ENCODE measurements at places on chromosomes 4 and X.

DNA sequence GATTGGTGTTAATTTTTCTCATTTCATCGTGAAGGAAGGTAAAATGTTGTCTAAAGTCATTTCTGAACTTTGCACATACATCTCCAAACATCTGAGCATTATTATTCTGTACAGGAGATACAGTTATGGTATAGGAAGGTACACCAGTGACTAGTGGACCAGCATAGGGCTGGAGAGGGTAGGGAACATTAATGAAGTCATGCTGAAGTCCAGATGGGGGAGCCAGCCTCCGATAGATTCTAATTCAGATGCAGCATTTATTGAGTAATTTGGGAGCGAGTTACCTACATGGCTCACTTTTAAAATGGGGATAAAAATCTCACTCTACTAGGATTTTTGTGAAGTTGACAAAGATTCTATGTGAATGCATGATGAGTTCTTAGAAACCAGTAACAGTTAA lies 34.9 kb downstream of the AMELX start:
- no peak for DNase-seq

DNA sequence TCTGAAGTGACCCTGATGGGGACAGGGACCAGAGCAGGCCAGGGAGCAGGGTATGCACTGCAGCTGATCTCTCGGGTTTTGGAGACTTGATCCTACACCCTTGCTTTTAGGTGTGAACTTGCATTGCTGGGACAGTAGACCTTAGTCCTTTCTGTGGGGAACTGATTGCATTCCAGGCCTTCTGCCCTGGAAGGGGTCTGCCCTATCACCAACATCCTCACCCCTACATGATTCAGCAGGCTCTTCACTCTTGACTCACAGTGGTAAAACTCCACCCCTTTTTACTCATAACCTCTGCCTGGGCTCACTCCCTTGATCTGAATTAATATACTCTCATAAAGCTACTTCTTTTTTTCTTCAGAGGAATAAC lies 6.6 kb upstream of the DDX60L start:
- no peak for DNase-seq

- no peak for DNase-seq
These were observed 11.5 kb downstream of the NDP start for GRCh38 chrX:43961699-43962098.

GRCh38 chrX:15988661-15989603 lies 134.3 kb upstream of the AP1S2 start:
- DNase-seq: no peak

- no peak for DNase-seq
These were observed 15.8 kb downstream of the RNF212 start for GRCh38 chr4:1097553-1097952.

DNA sequence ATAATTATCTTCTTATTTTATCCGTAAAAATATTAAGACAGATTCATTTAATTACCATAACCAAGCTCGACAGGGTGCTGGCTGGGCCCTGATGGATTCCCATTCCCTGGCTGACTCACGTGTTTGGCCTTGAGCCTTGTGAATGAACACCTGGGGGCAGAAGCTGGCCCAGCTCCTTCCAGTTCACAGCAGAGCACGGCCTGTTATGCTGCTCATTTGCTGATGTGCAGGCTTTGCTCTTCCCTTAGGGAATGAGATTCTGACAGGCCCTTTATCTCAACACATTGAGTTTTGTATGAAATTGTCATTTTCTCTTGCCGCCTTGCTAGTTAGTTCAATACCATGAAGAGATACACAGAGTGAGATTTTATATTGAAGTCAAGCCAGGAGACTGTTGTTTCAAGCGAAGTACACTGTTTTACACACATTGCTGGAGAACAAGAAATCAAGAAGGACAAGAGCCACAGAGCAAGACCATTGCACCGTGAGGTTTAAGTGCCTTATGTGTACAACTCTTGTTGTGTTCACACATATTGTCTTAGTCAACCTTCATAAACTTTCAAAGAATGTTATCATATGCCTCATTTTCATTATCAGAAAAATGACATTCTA lies 1583.3 kb downstream of the STIM2 start:
- no peak for DNase-seq

DNA sequence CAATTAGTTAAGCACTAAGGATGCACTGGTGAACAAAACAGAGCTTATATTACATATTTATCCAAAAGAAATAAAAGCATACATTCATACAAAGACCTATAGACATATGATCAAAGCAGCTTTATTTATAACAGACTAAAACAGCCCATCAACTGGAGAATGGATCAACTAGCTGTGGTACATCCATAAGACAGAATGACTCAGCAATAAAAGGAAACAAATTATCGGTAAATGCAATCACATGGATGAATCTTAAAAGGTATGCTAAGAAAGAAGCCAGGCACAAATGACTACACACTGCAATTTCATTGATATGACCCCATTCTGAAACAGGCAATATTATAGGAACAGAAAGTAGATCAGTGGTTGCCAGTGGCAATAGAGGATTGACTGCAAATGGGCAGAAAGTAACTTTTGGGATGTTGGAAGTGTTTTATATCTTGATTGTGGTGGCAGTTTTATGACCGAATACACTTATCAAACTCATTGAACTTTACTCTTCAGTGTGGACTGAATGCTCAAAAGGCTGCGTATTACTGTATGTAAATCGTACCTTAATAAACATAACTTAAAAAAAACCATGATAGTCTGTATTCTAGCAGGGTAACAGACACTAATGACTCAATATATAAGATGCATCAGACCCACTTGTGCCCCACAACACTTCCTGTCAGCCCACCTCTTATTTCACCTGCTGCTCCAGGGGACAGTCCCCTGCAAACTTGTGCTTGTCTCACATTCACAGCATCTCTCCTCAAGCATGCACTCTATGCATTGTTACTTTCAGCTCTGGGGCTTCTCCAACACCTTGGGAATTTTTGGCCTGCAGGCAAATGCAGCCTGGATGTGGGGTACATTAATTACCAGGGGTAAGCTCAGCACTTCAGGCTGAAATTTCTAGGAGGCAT lies 59.1 kb downstream of the MID1IP1 start:
- peak; percentile 17 for DNase-seq

- no peak for DNase-seq
These were observed 58.7 kb downstream of the ZFYVE28 start for GRCh38 chr4:2359591-2360395.

- DNase-seq: no peak
These were observed 213.1 kb upstream of the FAT1 start for GRCh38 chr4:186936496-186937375.

DNA sequence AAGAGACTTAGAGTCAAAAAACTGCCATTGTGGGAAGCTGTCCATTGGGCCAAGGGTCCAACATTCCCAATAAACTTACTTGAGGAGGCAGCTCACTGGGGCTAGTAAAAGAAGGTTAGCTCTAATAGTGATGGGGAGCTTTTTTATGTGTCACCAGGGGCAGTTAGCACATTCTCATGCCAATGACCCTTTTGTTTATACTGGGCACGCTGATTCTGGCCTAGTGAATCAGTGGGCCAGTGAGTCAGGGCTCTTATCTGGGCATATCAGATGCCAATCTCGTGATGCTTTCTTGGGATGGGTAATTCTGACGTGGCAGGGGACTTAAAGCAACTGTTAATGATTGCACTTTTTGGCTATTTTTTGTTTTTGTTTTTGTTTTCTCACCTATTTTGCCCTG lies 27.8 kb downstream of the TCEAL1 start:
- no peak for DNase-seq

DNA sequence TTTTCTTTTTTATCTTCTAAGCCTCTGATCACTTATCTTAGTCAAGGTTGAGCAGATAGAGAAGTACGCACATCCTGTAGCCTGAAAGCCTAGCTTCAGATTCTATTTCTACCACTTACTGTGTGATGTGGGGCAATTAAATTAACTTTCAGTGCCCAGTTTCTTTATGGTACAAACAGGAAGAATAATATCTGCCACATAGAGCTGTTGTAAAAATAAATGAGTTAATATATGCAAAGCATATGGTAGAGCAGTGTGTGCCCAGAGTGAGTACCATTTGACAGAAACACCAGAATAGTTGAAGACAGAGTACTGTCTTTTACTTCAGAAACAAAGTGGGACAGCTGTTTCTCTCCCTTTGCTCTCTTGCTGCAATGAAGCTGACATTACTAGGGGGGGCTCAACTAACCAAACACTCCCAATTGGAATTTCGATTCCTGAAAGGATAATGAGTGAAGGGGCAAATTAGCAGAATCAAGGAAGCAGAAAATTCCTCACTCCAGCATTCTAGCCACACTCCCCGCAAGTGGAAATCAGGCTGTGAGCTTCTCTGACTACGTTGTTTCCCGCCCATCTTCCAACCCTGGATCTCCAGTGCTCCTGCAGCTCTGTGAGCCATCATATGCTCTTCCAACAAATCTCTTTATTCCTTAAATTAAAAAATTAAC lies 80.4 kb downstream of the MAPK10 start:
- no peak for DNase-seq

DNA sequence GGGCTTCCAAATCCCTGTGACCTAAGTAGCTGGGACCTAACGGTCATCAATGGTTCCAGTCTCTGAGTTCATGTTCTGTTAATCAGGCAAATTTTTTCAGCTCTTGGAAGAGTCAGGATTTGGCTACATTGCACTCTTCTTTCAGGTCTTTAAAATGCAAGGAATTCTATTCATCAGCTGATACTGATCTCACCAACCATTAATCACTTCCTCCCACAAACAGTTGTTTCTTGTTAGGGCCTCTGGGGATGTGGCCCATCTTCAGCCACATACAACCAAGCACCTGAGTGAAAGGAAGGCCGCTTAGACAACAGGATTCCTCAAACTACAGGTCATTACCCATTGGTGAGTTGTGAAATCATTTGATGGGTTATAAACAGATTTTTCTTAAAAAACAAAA lies 71.7 kb downstream of the FANCB start:
- DNase-seq: no peak

DNA sequence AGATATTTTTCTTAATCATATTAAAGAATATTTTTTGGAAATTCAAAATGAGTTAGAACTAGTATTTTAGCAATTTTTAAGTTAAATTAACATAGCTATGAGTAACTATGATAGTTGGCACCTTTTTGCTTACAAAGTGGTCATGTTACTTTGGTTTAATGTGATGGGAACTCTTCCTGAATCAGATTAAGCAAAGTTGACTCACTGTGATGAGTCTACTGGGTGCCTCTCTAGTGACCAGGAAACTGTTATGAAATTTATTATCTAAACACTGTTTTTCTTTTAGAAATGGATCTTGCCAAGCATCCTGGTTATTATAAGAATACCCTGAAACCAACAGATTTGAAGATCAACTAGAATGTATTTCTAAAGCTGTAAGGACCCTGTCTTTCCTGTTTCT lies 985.8 kb downstream of the TRAM1L1 start:
- no peak for DNase-seq

DNA sequence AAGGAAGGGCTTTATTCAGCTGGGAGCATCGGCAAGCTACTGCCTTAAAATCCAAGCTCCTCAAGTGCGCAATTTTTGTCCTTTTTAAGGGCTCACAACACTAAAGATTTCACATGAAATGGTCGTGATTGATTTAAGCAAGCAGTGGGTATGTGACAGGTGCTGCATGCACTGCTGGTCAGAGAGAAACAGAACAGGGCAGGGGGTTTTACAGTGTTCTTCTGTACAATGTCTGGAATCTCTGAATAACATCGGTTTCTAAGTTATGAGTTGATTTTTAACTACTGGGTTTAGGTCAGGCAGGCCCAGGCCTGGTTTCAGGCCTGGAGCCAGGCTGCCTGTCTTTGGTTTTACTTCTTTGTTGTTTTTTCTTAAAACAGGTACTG lies 6.0 kb downstream of the UGT2B17 start:
- no peak for DNase-seq

DNA sequence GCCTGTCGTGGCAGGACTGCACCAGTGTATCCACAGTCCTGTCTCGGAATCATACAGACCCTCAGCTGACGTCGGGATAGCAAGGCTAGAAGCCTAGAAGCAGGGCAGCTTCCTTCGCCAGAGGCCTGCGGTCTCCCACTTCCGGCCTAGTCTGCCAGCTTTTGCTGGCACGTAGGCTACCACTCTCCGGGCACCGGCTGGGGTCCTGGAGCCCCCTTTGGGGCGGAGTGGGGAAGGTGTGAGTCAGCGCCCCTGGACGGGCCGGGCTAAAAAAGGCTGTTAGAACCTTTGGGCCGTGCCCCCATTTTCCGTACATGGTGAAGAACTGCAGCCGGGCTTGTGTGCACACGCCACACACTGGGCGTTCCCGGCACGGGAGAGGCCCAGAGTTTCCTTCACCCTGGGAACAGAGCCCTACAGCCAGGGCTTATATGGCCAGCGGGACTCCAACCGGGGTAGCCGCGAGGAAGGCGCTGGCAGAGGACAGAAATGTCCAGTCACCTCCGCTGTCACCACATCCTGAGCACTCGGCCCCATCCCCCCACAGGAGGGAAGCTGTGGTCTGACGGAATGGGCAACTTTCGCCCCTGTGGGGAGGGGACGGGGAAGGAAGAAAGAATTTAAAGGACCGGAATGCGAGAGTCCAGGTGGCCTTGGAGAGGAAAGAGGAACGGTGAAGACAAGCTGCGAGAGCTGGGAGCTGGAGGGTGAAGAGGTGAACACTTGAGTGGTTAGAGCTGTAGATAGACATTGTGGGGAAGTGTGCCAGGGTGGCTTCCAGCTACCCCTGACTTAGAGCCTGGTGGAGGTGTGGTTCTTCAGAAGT lies 4.6 kb downstream of the MAGIX start:
- peak; percentile 78 for DNase-seq

DNA sequence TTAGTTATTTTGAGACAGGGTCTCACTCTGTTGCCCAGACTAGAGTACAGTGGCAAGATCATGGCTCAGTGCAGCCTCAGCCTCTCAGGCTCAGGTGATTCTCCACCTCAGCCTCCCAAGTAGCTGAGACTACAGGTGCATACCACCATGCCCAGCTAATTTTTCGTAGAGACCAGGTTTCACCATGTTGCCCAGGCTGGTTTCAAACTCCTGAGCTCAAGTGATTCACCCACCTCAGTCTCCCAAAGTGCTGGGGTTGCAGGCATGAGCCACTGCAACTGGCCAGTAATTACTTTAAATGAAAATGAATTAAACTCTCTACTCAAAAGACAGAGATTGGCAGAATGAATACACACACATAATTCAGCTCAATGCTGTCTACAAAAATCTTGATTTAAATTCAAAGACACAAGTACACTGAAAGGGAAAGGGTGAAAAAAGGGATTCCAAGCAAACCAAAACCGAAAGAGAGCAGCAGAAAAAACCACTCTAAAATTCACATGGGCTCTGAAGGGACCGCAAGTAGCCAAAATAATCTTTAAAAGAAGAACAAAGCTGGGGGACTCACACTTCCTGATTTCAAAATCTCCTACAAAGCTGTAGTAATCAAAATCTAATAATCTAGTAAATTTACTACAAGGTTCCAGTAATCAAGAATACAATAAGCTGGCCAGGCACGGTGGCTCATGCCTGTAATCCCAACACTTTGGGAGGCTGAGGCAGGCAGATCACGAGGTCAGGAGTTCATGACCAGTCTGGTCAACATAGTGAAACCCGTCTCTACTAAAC lies 11.8 kb upstream of the SPON2 start:
- DNase-seq: no peak

DNA sequence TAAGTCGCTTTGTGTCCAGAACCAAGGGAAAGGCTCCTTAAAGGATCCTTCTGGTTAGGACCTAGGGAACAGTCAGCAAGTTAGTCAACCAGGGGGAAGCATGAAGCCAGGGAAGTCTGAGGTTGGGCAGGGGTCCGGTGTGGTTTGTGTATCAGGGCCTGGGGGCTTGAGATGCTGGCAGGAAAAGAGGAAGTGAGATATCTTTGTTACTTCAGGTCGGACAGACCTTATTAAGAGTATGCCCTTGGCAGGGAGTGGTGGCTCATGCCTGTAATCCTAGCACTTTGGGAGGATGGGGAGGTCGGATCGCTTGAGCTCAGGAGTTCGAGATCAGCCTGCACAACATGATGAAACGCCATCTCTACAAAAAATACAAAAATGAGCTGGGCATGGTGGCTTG lies 52.3 kb upstream of the TRPC5OS start:
- no peak for DNase-seq

- DNase-seq: no peak
These were observed 34.7 kb downstream of the RTL3 start for GRCh38 chrX:78624426-78624825.
